Glutamatergic neuron (in vitro differentiated cells): ENCODE measurements at places on chromosomes 5 and 9.

- DNase-seq: no peak
Measured at GRCh38 chr9:76516871-76517270, 57.9 kb downstream of the GCNT1 start.

DNA sequence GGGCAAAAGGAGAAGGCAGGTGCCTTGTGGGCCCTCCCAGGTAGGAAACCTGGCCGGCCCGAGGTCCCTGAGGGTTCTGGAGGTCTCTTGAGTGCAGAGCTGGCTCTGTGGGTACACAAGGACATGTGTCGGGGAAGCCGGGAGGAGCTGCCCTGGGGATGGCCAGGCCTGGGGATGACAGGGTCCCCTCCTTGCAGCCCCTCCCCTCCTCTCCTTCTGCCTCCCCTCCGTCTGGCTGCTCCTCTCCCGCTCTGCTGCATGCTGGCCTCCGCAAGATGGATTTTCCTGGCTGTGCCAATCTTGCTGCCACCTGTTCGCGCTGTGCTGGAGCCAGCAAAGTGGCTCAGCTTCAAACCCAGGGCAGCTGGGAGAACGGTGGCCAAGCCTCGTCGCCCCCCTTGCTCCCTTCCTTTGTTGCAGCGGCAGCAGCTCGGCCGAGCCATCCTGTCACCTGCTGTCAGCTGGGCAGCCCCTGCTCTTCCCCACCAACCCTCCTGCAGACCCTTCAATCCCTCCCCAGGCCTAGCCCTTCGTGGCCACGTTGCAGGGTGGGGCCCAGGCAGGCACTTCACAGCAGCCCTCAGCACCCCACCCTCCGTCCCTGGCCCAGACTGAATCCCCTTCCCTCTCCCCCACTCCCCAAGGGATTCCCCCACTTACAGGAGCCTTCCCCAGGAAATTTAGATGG, 17.6 kb upstream of the UNC5A start:
- DNase-seq: no peak

GRCh38 chr9:116115761-116116353, 37.7 kb upstream of the PAPPA start:
- no peak for DNase-seq

DNA sequence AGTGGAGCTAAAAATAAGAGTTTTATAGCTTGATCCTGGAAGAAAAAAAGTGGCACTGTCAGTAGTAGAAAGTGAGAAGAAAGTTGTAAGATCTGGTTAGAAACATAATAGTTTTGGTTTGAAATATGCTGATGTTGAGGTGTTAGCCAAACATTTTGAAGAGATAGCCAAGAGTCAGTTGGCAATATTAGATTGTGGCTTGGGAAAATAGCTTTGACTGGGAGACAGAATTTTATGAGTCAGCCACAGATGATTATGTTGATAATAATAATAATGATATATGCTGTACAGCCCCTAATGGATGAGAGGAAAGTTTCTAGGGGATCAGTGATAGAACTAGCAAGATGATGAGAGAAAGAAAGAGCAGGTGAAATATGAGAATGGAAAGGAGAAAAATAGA, 12.4 kb upstream of the CDH18 start:
- no peak for DNase-seq

DNA sequence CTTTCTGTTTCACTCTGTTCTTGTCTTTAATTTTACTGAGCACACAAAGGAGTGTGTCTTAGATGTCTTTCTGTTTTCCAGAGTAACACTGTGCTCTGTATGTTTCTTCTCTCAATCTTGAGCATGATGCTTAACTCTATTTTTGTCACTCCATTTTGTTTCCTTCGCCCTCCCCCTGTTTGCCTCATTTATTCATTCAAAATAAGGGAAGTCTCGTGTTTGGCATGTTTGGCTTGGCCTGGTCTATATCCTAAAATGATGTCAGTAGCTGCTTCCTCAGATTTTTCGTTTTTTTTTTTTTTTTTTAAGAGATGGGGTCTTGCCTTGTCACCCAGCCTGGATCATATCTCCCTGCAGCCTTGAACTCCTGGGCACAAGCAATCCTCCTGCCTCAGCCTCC, 22.0 kb downstream of the ZNF618 start:
- no peak for DNase-seq

- no peak for DNase-seq
Measured at GRCh38 chr5:113519412-113519811, 5.9 kb downstream of the YTHDC2 start.

- no peak for DNase-seq
Measured at GRCh38 chr9:128109050-128109709, 18.3 kb downstream of the PTGES2 start.

DNA sequence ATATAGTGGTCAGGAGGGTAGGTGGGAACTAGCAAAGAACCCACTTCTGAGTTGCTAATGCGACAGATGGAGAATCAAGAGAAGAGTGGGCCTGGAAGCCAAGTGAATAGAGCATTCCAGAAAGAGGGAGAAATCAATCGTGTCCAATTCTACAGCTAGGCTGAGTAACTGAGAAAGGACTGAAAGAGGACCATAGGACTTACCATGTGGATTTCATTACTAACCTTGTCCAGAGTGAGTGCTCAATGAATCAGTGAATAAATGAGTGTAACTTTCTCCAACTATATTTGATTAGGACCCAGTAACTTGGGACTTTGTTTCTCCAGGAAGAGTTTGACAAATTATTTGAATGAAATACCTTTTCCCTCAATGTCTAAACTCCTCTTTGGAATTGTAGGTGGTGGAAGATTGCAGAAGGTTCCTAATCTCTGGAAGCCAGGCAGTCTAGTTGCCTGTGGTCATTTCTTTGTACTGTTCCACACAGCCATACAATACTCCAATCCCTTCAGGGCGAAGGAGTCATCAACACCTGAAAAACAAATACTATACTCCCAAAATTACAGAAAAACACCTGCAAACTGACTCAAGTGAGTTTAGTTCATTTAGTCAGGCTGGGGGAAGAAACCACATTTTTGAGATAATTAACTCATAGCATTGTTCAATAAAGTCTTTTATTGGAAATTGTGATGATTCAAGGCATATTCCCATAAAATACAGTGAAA, 2.6 kb upstream of the F2RL1 start:
- no peak for DNase-seq

GRCh38 chr5:153767221-153768188, 271.2 kb downstream of the FAM114A2 start:
- DNase-seq: no peak

- no peak for DNase-seq
Measured at GRCh38 chr5:6591671-6592288, 41.1 kb downstream of the NSUN2 start.

DNA sequence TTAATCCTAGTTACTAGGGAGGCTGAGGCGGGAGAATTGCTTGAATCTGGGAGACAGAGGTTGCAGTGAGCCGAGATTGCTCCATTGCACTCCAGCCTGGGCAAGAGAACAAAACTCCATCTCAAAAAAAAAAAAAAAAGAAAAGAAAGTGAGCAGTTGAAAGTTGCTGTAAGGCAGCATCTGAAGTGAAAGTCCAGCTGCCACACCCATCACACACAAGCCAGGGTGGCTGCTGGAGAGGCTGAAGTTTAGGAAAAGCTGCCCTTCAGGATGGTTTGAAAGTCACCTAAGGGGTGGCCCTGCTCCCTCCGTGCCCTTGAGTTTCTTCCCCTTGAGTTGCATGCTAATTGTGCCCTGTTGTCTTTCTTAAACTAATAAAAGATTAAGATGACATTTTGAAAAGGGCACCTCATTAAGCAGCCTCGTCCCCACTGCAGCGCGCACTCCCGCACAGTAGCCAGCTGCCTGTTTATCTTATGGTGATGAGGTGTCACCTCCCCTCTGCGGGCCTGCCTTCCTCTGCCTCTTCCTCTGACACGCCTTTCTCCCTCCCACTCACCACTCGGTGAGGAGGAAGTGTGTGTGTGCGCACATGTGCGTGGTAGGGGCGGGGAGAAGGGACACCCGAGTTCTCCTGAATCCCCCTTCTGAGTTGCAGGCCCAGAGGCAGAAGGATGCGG, 104.2 kb upstream of the PANK3 start:
- DNase-seq: no peak

DNA sequence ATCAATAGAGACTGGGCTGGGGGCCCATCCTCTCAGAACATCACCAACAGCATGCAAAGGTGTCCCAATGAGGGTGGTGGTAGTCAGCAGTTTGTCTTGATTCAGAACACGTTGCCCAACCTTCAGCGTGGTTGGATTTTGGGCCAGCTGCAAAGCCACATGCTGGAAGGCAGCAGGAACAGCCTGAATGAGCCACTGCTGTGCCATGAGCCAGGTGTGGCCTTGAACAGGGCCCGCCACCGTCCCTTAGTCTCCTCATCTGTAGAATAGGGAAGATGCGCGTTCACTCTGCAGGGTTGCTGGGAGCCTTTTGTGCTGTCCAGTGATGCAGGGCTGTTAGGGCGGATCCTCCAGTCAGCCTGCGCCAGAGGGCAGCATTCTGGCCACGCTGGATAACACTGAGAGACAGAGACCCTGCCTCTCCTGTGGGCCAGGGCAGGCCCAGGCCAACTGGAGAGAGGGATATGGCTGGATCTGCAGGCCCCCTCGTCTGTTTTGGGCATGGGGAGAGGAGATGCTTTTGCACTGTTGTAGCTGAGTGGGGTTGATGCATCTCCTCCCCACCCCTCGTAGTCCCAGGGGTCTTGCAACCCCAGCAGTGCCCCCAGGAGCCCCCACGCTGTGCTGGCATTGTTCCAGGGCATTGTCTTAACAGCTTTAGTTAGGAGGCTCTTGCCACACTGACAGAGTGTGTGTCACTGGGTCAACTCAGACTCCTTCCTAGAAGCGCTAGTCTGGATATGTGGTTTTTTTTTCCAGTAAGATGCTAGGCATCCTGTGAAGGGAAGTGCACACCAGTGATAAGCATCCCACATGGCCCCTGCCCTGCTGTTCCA, 42.1 kb downstream of the SLC46A2 start:
- no peak for DNase-seq

- no peak for DNase-seq
Measured at GRCh38 chr9:106717686-106718085, 145.3 kb upstream of the ZNF462 start.

DNA sequence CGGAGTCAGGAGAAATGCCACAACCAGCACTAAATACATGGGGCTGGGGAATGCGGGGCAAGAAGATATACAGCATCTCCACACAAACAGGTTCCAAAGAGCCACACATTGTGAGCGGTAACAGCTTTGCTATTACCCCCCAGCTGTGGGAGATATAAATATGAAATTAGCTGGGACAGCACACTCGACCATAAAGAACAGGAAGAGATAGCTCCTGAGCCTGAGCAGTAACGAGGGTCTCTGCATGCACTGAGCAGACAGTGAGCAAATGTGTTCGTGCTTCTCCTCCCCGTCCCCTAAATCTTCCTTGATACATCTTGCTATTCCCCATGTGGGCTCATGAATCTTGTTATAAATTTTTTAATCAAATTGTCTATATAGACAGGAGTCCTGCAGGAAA, 53.1 kb downstream of the ADAMTS2 start:
- DNase-seq: peak; percentile 3

DNA sequence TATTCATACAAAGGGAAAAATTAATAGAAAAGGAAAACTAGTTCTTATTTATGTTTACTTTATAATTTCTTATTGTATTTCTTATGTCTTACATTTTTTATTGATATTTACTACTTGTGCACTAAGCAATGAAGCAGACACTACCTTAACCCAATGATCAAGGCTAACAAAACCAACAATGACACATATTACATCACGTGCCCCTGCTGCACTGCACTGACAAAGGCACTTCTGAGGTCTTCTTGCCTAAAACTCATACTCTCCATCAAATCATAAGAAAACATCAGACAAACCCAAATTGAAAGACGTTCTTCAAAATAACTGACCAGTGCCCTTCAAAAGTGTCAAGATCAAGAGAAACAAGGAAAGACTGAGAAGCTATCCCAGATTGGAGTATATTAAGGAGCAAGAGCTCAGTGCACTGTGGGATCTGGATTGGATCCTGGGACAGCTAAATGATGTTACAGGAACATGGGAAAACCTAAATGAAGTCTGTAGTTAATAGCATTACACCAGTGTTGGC, 230.9 kb downstream of the AUH start:
- no peak for DNase-seq

GRCh38 chr5:43043400-43043756, 3.3 kb upstream of the ANXA2R start:
- no peak for DNase-seq

GRCh38 chr9:76177931-76178330, 216.3 kb downstream of the RFK start:
- DNase-seq: no peak

- no peak for DNase-seq
Measured at GRCh38 chr9:111700776-111701175, 39.4 kb downstream of the GNG10 start.

DNA sequence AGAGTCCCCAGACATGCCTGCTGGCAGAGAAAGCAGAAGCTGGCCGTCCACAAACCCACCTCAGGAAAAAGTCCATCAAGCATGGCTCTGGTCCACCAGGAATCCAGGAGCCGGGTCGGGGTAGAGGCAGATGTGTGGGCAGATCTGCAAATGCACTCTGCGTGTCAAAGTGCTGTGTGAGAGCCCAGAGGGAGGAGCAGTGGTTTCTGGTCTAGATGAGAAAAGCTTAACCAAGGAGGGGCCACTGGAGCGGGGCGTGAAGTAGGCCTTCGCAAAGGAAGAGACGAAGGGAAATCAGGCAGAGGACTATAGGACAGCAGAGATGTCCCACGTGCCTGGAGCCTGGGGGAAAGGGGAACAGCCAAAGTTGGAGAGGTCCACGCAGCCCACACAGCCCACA, 40.0 kb downstream of the TTLL11 start:
- DNase-seq: no peak

DNA sequence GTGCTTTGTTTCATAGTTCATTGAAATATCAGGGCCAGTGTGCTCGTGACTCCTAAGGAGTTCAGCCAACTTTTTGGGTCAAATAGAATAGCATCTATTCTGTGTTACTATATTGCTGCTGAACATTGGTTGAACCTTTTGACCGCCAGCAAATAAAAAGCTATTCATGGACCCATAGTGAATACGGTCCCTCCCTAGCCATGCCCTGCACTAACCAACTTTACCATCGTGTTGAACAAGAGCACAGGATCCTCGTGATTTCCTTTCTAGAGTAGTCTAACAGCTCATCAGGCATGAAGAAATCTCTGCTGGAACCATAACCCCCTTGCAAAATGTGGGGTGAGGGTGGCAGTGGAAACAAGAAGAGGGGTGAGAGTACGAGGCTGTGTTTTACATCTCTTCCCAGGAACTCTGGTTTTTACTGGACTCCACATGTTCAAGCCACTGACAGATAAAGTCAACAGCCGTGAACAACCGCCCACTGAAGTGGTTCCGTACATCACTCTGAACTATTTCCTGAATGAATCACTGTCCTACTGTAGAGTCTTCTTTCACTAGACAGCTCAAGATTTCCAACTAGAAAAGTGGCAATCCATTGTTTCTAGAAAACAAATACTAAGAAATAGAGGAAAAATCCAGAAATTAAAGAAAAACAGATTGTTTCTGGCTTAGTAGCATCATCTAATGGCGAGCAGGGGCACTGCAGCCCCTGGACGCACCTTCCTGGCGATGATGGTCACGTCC, 70.1 kb upstream of the SPATA31E1 start:
- peak; percentile 38 for DNase-seq

DNA sequence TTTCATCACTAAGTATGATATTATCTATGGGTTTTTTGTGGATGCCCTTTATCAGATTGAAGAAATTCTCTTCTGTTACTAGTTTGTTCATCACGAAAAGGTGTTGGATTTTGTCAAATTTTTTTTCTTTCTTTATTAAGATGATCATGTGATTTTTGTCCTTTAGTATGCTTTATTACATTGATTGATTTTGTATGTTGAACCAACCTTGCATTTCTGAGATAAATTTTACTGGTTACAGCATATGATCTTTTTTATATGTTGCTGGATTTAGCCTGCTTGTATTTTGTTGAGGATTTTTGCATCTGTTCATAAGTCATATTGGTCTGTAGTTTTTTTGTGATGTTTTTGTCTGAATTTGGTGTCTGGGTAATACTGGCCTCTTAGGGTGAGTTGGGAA, 42.8 kb downstream of the RAD23B start:
- no peak for DNase-seq

- no peak for DNase-seq
Measured at GRCh38 chr9:124954255-124954654, 13.4 kb upstream of the GOLGA1 start.
